ENCODE measurements at places on chromosomes 13 and 19.

- DNase-seq = no peak
These were observed at the start of gene SACS for GRCh38 chr13:23433171-23434153. Gene SACS (minus strand): TSS chr13:23433702. CDS start chr13:23411239, 22,463 bp downstream.

DNA sequence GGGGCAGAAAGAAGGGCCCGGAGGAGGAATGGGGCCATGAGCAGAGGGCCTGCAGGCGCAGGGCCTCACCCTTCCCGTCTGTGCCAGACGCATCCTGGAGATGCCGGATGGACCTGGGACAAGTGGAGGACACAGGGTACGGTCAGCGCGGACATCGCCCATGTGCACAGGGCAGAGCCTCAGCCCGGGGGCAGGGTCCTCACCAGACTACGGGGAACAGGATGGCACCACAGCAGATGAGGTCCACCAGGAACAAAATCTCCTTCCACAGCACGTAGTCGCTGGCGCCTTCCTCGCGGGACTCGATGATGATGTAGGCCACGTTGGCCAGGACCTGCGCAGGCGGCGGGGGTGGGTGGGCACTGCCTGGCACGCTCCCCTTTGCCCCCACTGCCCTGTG lies 5.6 kb downstream of the GPR108 start:
- no peak for DNase-seq

DNA sequence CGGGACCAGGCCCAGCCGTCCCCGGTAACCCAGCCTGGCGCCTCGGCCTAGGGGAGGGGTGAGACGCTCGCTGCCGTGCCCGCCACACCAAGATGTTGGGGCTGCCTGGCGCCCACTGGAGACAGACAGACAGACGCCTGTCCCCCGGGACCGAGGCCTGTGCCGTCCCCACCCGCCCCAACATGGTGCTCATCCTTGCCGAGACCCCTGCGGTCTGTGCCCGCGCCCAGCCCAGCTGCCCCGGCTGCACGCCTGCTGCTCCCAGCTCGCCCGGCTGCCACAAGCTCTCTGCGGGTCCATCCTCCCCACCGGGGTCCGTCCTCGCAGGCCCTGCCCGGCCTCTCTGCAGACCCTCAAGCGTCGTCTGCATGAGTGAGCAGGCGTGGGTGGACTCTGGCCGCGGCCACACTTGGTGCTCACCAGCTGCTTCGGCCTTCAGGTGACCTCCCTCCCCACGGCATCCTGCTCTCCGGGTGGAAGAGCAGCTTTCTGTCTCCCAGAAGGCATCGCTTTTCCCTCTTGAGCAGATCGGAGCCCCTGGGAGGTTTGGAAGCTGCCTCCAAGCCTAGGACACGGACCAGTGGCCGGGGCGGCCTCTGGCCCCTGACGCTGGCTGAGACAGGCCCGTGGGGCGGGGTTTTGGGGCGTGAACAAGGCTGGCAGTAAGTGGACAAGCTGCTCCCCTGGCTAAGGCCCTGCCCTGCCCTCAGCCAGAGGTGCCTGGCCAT lies 6.7 kb upstream of the TMPRSS9 start:
- no peak for DNase-seq

DNA sequence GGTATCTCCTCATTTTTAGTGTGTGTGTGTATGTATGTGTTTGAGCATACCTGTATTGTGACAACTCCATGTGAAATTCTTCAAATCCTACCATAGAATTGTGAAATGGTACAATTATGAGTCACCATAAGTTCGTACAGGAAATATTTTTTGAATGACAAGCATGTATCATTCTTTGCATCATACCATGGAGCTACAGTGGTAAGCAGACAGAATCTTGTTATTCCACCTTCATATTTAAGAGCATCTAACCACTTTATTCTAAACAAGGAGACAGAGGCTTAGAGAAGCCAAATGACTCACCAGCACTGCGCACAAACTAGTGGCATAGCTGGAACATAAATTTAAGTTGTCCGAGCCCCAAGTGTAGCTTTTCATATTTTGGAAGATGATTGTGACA lies 4.5 kb upstream of the EPSTI1 start:
- no peak for DNase-seq

GRCh38 chr19:9862938-9863337 lies 27.8 kb downstream of the PIN1 start:
- DNase-seq = no peak

- no peak for DNase-seq
These were observed 110.9 kb downstream of the KL start for GRCh38 chr13:33127009-33127551.

DNA sequence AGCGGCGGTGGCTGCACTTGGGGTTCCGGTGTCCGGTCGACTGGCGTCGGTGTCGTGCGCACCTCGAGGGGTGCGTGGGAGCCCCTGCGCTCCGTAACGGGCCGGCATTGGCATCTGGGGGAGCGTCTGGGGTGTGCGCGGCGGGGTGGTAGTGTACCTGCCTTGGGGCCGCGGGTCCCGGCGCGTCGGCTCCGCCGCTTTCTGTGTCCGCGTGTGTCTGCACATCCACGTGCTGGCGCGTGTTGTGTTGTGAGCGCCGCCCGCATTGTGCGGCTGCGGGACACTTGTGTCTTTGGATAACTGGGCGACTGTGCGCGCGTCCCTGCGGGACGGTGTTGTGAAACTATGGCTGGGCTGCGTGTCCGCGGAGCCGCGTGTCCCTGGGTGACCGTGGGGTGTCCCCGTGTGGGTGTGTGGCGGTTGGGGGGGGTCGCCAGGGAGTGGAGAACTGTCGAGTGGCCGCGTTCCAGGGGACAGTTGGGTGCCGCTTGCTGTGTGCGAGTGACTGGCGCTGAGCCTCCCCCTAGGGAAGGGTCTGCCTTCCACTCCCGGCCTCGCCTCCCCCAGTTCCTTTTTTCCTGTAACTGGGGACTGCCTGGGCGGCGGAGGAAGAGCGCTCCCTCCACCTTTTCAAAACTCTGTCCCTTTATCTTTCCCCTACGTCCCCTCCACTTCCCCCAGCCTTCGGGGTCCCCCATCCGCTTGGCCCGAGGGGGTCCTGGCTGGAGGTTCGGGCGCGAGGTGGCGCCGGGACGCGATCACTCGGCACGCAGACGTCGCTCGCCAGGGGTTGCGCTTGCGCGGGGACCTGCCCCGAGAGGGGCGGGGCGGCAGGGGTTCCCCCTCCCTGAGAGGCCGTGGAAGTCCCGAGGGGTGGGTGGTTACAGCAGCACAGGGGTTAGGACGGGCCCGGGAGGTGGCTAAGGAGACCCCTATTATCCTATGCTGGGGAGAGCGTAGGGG lies 5.7 kb upstream of the NFIC start:
- DNase-seq = no peak

DNA sequence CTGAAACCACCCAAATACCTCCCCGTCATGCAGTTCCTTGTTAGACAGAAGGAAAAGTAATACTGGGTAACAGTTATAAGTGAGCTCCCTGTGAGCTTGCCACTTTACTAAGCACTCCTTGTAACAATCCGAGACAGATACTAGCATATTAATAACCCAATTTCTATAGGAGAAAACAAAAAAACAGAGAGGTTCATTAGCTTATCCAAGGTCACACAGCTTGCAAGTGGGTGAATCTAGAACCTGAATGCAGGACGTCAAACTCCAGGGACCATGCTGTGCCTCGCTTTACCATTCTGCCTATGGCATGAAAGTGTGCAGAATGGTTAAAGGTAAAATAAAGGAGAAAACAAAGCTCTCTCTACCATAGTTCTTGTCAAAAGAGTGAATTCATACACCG lies 15.4 kb downstream of the SIGLEC5 start:
- no peak for DNase-seq

DNA sequence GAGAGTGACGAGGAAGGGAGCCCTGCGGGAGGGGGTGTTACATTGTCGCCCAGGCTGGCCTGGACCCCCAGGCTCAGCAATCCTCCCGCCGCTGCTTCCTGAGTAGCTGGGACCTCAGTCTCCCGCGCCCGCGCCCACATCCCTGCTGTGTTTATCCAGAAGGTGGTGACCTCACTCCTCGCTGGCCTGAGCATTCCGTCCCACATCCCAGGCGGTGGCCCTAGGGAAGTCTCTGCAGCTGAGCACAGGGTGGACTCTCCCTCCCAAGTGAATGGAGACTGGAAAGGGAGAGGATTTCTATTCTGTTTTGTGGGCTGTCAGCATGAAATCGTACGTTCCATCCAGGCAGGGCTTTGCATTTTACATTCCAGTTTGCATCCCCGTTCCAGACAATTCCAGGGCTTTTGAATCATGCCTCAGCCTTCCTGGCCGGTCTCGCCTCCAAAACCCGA lies 401 bp upstream of the ZNF765 start:
- DNase-seq = no peak

Data from cortex of kidney (tissue), 1 donor.